Kidney tubule cell (primary cell): ENCODE measurements at places on chromosomes 7 and 10.
A peak's percentile ranks its signal among the peaks of the same experiment; 100 is the strongest.

GRCh38 chr7:51328351-51328801 is 11.8 kb upstream of the COBL start:
- DNase-seq = peak; percentile 72

DNA sequence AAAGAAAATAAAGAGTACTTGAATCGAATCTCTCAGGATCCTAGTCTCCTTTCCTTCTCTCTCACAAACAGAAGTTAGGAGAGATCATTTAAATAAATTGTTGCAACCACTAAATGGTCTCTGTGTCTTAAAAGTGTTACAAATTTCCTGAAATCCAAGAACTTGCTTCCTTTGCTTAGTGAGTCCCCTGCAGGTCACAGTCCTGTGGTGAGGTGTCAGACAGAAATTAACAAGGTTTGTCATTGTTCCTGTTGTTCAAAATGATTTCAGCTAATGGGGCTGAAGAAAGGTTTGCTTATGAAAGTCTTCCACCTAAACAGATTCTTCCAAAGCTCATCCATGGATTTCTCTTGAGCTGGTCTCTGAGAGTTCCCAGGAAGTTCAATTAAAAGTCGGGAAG is 151.6 kb upstream of the SLC26A5 start:
- no peak for DNase-seq

- DNase-seq = peak; percentile 87
Measured at GRCh38 chr7:28748933-28749584, 209.1 kb downstream of the TRIL start.

GRCh38 chr10:31083765-31084184 is 52.1 kb upstream of the ZNF438 start:
- peak; percentile 84 for DNase-seq

DNA sequence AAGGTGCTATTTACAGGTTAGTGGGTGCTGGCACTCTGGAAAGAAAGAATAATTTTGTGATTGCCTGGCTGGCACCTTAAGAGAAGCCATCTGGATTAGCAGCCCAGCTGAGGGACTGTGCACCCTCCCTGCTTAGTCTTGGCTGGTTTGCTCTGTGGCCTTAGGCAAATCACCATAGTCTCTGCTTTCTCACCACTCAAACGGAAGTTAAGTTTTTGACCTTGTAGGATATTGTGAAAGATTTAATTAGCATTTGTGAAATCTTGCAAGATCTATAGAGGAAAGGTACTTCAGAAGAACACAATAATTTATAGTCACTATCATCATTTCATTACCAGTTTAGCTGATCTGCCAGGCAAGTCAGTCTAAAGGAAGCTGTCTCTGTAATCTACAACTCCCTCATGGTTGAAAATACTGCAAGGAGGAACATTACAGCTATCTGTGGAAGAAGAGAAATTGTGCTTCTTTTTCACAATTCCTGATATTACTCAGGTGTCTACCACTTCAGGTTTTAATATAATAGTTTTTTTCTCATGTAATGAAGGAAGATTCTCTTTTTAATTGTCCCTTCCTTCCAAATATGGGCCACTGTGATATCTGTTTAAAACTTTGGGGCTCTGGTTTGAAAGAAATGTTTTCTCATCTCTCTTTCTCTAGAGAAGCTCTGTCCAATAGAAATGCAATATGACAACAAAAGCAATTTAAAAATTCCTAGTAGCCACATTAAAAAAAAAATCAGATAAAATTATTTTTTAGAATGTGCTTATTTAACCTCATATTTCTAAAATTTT is 219.6 kb downstream of the PTEN start:
- no peak for DNase-seq

DNA sequence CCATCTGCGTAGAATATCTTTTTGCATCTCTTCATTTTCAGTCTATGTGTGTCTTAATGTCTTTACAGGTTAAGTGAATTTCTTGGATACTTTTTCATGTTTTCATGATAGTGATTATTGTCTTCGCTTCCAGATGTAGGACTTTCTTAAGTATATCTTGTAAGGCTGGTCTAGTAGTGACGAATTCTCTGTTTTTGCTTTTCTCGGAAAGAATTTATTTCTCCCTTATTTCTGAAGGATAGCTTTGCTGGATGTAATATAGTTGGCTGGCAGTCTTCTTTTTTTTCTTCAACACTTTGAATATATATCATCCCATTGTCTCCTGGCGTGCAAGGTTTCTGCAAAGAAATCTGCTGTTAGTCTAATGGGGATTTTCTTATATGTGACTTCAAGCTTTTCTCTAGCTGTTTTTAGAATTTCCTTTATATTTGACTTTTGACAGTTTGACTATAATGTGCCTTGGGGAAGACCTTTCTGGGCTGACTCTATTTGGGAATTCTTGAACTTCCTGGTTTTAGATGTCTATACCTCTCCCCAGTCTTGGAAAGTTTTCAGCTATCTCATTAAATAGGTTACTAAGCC is 14.3 kb downstream of the GTPBP4 start:
- DNase-seq = no peak

GRCh38 chr10:88389456-88389855 is 193.7 kb downstream of the RNLS start:
- peak; percentile 57 for DNase-seq

DNA sequence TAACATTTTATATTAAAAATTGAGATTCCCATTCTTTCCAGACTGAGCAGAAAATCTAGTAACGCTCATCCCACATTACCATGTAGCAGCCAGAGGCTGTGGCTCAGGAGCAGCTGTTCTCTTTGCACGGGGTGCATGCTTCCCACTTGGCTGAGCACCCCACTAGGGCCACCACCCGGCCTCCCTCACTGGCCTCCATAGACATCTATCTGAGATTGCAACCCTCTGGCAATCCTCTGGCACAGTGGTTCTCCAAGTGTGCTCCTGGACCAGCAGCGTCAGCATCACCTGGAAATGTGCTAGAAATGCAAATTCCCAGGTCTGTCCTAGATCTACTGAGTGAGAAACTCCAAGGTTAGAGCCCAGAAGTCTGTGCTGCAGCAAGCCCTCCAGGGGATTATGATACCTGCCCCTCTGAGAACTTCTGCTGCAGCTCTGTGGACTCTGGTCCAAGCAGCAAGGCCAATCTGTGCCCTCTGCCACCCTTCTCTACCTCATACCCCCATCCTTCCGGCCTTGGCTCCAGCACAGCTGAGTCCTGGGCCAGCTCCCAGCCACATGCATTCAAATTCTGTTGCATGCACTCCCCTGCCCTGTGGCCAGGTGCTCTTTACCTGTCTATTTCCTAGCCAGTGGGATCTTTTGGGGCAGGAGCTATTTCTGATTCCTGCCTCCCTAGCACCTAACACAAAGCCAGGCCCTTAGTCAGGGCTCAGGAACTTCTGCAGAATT is 301.5 kb downstream of the GRID1 start:
- DNase-seq = no peak

DNA sequence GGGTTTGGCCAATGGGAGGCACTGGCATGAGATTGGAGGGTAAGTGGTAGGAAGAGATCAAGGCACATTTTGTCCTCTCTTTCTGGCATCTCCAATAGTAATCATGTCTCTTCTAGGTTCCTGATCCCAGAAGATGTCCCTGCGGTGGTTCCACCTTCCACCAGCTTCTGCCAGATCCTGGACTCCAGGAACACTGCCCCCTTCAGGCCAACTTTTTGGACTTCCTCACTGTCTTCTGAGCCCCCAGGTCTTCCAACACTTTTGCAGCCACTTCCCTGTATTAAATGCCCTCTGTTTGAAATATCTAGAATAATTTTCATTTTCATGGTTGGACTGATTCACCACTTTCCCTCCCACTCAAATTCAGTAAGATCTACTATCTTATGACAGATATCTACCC is 60.9 kb downstream of the BAMBI start:
- no peak for DNase-seq

- DNase-seq = no peak
Measured at GRCh38 chr10:114584419-114584818, 73.7 kb downstream of the ABLIM1 start.
